Activated CD8-positive, alpha-beta memory T cell treated with anti-CD3 and anti-CD28 coated beads for 4 hours (primary cell): ENCODE measurements at places on chromosomes 1 and 21.

- no peak for DNase-seq
Observed at GRCh38 chr1:57019236-57019839, 53.5 kb upstream of the C8B start.

DNA sequence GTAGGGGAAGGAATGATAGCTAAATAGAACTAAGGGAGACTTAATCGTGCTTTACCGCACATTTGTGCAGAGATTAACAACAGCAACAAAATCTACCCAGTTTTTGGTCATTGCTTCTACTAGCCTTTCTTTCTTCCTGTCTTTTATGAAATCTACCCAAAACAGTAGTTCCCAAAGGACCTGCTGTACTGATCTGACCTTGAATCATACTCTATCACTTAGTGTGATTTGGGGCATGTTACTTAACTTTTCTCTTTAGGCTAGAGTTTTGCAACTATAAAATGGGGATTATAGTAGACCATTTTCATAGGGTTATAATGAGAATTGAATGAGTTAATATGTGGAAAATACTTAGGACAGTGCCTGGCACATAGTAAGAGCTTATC is 30.5 kb upstream of the MACF1 start:
- no peak for DNase-seq

DNA sequence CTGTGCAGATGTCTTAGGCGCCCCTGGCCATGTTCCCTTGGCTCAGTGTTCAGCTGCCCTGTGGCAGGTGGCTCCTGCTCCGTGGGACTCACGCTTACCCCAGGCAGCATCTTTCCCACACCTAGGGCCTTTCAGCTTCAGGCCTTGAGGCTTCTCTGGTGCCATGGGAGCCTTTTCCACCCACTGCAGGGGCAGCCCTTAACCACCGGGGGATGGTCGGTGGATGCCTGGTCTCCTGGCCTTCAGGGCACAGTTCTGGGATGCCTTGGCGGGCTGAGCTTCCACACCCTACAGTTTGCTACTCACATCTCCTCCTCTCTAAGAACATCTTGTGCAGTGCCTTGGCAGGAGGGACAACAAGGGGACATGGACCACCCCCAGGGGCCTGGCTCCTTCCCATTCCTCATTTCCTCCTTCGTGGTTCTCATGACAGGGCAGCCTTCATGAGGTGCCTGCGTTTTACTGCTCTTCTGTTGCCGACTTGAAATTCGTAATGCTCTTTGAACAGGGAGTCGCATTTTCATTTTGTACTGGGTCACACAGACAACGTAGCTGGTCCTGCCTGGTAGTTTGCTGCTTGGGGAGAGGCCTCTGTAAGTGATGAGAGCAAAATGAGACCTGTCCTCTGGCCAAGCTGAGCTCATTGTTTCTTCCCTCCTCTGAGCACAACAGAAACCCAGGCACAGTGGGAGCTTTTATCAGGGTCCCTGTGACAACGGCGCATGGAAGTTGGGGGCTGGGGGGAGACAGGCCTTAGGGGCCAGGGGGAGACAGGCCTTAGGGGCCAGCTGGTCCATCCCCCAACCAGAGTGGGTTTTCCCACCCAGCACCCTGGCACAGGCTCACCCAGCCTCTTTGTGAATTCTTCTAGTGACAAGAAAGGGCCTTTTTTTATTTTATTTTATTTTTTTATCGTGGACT is 62.0 kb upstream of the NEK2 start:
- no peak for DNase-seq

DNA sequence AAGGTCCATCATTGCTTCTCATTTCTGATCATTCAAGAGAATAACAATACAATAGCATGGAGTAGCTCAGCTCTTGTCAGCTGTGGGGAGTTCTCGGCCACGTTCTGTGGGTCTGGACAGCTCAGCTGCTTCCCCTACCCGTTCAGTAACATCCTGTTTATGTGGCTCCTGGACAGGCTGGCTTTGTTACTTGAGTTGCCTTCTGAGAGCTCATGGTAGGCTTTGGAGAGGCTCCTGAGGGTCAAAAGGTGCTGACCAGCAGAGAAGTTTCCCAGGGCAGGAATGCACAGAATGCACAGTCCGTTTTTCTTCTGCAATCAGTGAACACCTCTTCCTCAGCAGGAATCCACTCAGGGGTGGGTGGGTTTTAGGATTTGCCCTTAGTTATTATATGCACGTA is 36.0 kb downstream of the KAZN start:
- DNase-seq: no peak

GRCh38 chr1:21716169-21716568 is 47.0 kb upstream of the RAP1GAP start:
- DNase-seq: no peak

- no peak for DNase-seq
Observed at GRCh38 chr1:227945891-227946623, 1.7 kb downstream of the WNT9A start.

- DNase-seq: peak; percentile 71
Observed at GRCh38 chr1:2548068-2548589, 8.0 kb upstream of the TNFRSF14 start.

DNA sequence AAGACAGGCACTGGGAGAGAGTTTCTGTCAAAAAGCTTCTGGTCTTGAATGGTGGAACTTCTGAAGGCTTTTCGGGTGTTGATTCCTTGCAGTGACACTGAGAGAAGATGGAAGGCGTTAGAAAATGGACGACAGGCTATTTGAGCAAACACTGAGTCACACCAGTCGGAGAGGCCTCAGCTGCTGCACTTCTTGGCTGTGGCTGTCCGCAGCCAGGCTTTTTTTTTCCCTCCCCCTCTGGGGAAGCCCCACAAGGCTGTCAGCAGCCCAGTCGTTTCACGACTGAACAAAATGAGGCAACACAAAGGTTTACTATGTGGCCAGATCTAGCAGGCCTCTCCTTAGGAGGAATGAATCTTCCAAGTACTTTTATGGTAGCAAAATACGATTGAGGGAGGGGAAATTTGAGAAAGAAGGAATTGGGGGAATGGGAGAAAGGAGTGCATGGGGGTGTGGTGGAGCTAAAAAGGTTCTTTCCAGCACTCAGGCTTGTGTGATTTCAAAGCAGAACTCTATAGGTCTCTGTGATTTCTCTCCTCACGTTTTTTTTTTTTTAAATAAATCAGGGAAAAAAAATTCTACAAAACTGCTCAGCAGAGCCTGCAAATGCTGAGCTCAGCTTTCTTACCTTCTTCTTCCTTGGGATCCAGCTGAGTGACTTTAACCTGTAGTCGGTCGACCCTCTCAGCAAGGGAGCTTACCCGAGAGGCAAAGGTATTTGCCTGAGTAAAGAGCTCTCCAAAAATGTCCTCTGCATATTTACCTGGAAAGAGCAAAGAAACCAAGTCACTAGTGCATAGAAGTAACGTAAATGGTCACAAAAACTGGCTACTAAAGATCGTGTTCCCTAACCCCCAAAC is 26.1 kb downstream of the GPR3 start:
- no peak for DNase-seq

DNA sequence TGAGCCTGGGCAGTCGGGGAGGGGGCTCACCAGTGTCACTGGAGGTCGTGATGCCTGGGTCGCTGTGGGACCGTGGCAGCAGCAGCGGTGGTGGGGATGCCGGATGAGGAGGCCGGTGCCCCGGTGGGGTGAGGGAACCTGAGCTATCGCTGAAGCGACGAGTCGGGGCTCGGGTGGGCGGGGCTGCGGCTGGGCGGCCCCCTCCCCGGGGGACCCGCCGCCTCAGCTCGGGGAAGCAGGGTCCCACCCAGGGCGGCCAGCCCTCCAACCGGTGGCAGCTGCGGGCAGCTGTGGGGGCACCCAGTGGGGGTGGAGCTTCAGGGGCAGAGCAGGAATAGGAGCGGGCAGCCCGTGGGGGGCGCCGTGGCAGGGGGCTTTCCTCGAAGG is 5.0 kb downstream of the ENTREP3 start:
- no peak for DNase-seq

DNA sequence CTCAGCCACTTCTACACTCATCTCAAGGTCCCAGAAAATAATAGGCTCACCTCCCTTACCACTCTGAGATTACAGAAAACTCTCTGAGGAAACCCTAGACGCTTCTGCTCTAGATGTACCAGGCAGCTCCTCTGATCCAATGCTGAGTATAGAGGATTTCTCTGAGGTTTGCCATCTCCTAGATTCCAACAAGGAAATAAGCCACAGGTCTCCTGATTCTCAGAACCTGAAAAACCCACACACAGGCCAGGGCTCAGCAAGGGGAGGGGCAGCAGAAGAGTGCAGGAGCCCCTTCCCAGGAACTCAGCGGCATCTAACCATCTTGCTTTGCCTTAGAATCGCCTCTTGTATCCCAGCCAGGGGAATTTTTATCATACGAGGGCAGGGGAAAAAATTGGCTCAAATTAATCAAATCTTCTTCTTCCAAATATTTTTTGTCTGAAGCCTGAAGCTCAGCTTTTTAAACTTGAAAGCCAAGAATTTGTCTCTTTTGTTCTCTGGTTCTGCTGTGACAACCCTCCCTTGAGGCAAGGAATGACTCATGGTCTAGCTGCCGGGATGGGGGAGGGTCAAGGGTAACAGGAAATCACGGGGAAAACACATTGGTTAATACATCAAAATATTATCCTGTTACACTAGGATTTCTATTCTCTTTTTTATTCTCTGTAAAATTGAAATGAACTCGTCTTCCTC is 30.8 kb downstream of the GORAB start:
- no peak for DNase-seq

GRCh38 chr1:47333922-47334764 is 553 bp downstream of the CMPK1 start:
- DNase-seq: peak; percentile 34

GRCh38 chr1:21867451-21867996 is 55.5 kb downstream of the LDLRAD2 start:
- no peak for DNase-seq

DNA sequence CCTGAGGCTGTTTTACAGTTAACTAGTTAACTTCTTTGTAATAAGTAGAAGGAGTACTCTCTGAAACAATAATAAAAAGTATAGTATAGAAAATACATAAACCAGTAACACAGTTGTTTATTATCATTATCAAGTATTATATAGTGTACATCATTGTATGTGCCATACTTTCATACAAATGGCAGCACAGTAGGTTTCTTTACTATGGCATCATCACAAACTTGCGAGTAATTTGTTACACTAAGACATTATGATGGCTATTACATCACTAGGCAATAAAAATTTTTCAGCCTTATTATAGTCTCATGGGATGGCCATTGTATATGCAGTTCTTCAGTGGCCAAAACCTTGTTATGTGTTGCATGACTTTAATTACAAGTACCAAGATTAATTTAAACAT is 1376.5 kb upstream of the ADGRL2 start:
- no peak for DNase-seq
